ENCODE measurements at places on chromosomes 2 and 18. TPM values are rescaled to one million over a fixed set of nuclear protein-coding genes. Genes with fewer than 3 reads are reported as not detected.

DTNA gene
- not detected for total RNA-seq

SLC5A7 gene
- not detected for total RNA-seq

C2orf92 gene
- total RNA-seq = 5.3 TPM

WDFY1 gene
- 41.8 TPM for total RNA-seq

STK36 gene
- 35.1 TPM for total RNA-seq

ADRA2B gene
- not detected for total RNA-seq

CNTNAP5 gene
- not detected for total RNA-seq

SERPINB12 gene
- not detected for total RNA-seq

FBXO48 gene
- total RNA-seq = 1.7 TPM

AKAIN1 gene
- total RNA-seq = not detected

CCDC141 gene
- total RNA-seq = not detected

KIAA2012 gene
- not detected for total RNA-seq

ATP6V1B1 gene
- total RNA-seq = not detected
